ENCODE measurements at places on chromosomes 12 and 14. TPM values are rescaled to one million over a fixed set of nuclear protein-coding genes. Genes with fewer than 3 reads are reported as not detected.

- DNase-seq: no peak
These were observed 85.5 kb downstream of the ADCK1 start for GRCh38 chr14:77885367-77885766.

- DNase-seq: no peak
These were observed 16.1 kb downstream of the INF2 start for GRCh38 chr14:104705340-104706047.

GRCh38 chr14:21768875-21769257, 95.2 kb upstream of the OR4E1 start:
- DNase-seq: no peak

DNA sequence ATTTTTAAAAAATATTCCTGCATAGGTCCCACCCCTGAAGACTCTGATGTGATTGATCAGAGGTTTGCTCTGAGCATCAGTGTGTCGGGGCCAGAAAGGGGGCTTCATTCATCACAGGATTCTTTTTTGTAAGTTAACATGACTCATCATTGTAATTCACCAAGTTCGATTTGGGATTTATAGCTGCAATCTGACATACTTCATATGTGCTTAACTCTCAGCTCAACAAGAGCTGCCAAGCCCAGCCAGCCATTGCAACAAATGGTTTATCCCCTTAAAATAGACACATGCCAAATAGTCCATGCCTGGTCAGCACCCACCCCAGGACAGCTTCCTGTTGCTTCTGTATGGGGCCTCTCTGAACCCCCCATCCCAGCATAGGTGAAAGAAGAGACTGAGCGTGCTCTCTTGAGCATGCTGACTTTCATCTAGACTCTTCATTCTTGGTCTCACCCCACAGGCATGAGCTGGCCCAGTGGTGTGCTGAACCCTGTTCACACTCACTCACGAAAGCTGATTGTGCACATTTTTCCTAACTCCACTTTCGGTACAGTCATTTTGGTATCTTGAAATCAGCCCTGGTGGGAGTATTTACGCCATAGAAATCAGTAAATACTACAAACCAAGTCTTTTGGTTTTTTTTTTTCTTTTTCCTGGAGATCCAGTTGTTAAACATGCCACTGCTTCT, 101.4 kb downstream of the STAB2 start:
- no peak for DNase-seq

DNA sequence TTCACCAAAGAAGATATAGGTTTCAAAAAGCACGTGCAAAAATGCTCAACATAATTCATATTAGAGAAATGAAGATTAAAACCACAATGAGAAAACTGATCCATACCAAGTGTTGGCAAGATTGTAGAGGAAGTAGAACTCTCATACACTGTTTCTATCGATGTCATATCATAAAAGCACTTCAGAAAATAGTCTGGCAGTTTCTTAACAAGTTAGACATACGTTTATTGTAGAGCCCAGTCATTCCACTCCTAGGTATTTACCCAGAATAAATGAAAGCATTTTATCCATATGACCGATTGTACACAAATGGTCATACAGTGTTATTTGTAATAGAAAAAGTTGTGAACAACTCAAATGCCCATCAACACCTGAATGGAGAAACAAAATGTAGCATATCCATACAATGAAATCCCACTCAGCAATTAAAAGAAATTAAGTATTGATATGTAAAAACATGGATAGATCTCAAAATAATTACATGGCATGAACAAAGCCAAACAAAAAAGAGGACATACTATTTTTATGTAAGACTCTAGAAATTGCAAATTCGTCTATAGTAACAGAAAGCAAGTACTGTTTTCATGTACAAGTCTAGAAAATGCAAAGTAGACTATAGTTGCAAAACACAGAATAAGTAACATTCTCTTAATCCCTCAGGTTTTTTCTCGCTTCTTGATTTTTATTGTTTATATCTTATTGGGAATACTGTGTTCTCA, 41.0 kb downstream of the USP15 start:
- DNase-seq: no peak

DNA sequence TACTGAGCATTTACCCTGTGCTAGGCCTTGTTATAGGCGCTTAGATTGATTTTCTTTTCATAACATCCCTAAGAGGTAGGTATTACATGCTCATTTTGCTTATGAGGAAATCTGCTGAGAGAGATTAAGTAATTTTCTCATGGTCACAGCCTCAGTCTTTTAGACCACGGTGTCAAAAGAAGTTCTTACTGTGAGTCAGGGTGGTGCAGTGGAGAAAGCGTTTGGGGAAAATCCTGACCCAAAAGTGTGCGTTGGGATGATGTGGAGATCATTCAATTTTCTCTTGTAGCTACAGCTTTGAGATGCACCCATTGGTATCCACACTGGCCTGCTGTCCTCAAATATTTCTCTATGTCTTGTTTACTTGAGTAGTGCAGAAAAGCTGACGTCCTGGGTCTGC, 8.2 kb downstream of the ANG start:
- DNase-seq: no peak

DNA sequence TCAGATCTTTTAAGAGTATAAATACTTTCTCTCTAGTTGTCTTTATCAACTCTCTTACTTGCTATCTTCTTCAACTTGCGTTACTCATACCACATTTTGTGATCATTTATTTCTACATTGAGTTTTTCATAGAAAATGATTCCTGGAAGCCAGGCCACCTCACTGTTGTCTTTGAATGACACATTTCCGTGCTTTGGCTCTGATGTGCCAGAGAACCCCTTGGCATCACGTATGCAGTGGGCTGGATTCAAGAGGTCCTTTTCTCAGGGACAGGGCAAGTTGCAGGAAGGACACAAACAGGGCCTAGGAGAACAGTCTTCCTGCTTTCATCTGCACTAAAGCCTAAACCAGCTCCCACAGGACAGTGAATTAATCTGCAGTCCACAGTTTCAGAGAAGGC, 70.3 kb upstream of the PYGL start:
- no peak for DNase-seq

DNA sequence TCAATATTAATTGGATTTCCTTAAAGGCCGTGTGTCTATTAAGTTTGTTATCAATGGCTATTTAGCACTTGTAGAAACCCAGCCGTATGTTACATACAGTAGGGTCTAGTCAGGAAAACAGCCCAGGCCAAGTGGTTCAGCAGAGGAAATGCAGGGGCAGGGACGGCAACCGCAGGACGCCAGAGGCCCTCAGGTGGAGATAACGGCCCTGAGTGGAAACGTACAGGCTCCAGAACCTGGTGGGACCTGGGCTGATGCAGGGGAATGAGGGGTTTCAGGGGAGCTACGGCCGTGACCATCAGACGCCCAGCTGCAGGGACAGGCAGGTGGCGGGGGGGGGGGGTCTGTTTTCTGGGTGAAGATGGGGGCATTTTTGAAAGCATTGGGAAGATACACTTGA, 3.7 kb upstream of the ANKLE2 start:
- DNase-seq: no peak

- no peak for DNase-seq
These were observed 47.0 kb downstream of the BCL11B start for GRCh38 chr14:99224948-99225347.

DNA sequence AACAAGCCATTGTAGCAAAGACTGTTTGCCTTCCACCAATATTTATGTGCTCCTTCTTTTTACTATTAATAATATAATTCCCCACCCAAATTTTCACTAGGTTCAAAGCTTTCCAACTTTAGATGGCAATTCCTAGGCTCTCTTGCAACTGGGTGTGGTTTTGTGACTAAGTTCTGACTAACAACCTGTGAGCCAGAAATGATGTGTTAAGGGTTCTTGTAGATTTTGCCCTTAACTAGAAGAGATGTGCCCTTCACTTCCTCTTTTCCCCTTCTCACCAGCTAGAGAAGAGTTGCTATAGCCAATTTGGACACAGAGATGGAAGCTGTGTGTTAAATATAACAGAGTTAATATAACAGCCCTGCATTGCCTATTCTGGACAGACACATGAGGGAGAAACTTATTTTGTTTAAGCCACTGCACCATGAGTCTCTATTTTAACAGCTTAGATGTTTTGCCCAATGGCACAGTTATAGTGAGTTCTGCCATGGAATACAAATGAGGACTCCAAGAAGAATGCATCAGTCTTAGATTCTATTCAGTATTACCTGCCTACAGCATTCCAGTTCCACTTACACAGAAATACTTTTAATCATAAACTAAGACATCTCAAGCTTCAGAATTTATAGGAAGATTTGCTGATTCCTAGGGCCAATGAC, 216.2 kb downstream of the DUSP6 start:
- DNase-seq: no peak

SOX5 gene
- polyA plus RNA-seq: 7.3 TPM

HOXC12 gene
- 0.04 TPM for polyA plus RNA-seq

ARHGEF25 gene
- polyA plus RNA-seq: 37.2 TPM

VEZT gene
- 83.3 TPM for polyA plus RNA-seq
